Upper lobe of right lung (tissue), 1 donor: ENCODE measurements at places on chromosomes 6 and 20.

GRCh38 chr6:37919417-37920157, 100.1 kb downstream of the ZFAND3 start:
- no peak for DNase-seq

- no peak for DNase-seq
Observed at GRCh38 chr6:113908801-113909200, 51.7 kb downstream of the MARCKS start.

GRCh38 chr20:49171909-49172308, 16.2 kb downstream of the STAU1 start:
- DNase-seq: no peak

GRCh38 chr20:43994486-43995100, 79.9 kb downstream of the TOX2 start:
- DNase-seq: no peak

- DNase-seq: no peak
Observed at GRCh38 chr20:57508831-57509230, 16.1 kb downstream of the CTCFL start.

DNA sequence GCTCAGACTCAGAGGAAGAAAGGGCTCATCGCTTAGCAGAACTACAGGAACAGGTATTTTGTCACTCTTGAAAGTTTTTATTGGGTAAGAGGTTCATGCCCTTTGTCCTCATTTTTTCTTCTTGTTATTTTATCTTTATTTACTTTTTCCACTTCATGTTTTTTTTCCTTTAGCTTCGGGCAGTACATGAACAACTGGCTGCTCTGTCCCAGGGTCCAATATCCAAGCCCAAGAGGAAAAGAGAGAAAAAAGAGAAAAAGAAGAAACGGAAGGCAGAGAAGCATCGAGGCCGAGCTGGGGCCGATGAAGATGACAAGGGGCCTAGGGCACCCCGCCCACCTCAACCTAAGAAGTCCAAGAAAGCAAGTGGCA, 9.5 kb downstream of the BRD2 start:
- DNase-seq: no peak

GRCh38 chr20:51648571-51648947, 106.0 kb upstream of the NFATC2 start:
- DNase-seq: no peak

DNA sequence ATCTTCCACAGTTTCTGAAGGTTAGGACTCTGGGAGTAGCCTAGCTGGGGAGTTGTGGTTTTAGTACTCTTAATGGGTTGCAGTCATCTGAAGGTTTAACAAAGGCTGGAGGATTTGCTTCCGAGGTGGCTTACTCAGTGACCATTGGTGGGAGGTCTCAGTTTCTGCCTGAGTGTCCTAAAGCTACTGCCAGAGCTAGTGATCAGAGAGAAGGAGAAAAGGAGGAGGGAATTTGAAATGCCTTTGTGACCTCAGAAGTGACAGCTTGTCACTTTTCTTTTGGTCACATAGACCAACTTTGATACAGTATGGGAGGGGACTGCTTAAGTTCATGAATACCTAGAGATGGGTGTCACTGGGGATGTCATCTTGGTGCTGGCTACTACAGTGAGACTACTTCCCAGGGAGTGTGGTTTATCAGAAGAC, 41.3 kb downstream of the NCOA3 start:
- no peak for DNase-seq

DNA sequence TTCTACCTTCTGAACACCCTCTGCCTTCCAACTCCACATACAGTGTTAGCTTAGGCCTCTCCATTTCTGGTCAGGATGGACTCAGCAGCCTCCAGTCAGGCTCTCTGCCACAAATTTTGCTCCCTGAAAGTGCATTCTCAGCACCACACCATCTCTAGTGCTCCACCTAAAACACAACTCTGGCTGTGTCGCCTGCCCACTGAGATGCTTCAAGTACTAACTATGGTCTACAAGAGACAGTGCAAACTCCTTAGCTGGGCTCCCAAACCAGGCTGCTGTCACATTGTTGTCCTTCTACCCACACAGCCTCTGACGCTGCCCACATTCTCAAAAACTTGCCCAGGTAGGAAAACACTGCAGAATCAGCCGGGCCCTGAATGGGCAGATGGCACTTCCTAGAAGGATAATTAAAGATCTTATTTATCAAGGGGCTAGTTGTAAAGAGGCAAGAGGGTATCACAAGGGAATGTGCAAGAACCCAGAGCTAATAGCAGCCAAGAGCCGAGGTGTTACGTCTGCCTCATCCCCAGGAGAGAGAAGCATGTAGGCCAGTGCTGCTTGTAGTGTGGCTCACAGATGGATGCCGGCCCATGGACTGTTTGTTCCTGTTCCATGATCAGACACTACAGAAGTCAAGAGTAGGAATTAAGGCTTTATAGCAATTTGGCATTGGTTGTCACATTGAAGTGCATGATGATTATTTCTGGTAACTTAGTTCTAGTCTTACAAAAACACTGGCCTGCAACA, 189.7 kb downstream of the LRFN2 start:
- DNase-seq: no peak

GRCh38 chr20:21342656-21343345, 39.7 kb downstream of the XRN2 start:
- no peak for DNase-seq

DNA sequence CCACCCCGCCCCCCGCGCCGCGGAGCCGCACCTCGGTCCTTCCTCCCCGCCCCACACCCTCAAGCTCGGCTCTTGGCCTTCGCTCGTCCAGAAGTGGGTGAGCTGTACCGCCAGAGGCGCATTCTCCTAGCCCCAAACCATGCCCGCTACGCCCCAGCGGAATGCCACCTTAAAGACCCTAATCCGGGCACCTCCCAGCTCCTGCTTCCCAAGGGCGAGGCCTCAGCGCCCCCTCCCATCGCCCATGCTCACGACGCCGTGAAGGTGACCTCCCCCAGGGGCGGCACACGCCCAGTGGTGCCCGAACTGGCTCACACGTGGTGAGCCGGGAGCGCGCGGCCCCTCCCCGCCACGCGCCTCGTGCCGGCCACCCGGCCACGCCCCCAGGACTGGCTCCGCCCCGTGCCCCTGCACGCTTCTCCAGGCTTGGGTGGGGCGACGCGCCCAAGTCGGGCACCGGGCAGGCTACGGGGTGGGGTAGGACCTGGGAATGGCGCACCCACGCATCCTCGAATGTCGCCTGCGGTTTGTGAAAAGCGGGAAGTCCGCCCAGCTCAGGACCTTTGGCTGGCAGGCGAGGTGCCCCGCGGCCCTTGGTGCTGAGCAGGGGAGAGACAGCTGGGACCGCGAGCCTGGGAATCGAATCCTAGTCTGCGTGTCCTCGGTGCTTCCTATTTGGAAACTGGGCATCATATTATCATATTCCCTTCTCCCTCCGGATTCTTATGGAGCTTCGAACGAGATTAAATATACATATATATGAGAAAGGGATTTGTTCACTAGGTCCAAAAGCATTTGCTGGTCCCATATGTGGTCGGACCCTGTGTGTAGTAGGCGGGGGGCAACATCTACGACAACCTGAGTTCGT, 941 bp upstream of the SOX12 start:
- peak; percentile 98 for DNase-seq

GRCh38 chr6:156410649-156411048, 366.5 kb upstream of the ARID1B start:
- DNase-seq: no peak

GRCh38 chr6:159693894-159694545, 979 bp upstream of the SOD2 start:
- no peak for DNase-seq

DNA sequence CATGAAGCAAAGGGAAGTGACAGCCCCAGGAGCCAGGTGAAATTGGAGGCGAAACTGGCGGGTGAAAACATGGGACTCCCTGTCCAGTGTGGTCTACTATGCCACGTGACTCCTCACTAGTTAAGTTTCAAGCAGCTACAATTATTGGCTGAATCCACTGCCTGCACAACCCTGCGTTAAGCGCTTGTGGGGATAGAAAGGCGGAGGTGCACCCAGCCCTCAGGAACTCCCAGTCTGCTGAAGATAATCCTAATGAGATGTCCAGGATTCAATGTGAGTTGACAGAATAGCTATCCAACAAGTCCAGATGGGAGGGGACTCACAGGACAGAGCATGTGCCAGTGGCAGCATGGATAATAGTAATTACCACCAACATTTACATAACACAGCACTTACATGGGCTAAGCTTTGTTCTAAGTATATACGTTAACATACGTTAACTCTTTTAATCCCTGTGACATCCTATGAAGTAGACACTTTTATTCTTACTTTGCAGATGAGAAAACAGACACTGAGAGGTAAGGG, 1.8 kb downstream of the MOCS1 start:
- DNase-seq: no peak

DNA sequence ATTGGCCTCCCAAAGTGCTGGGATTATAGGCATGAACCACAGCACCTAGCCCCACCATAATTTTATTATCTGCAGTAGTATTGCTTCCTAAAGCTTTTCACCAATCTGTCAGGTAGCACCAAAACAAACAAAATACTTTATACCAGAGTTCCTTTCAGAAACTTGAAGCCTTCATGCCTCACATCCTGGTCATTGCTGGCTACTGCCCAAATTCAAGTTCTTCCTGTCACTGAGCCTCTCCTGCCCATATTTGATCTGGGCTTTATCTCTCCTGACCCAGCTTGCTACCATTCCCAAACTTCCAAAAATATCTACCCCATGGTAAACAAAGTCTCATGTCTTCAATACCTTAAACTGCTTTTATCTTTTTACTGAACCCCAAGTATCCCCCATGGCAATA, 34.9 kb upstream of the DST start:
- no peak for DNase-seq

- no peak for DNase-seq
Observed at GRCh38 chr20:57161478-57162361, 104.7 kb downstream of the BMP7 start.

GRCh38 chr6:112636650-112637262, 289.6 kb downstream of the RFPL4B start:
- no peak for DNase-seq
